NCI-H510A treated with DMSO at 0.1 percent for 48 hours (cell line): ENCODE measurements at places on chromosomes 2 and 18.

GRCh38 chr2:53403792-53404413 lies 363.7 kb upstream of the CHAC2 start:
- DNase-seq, result no peak

DNA sequence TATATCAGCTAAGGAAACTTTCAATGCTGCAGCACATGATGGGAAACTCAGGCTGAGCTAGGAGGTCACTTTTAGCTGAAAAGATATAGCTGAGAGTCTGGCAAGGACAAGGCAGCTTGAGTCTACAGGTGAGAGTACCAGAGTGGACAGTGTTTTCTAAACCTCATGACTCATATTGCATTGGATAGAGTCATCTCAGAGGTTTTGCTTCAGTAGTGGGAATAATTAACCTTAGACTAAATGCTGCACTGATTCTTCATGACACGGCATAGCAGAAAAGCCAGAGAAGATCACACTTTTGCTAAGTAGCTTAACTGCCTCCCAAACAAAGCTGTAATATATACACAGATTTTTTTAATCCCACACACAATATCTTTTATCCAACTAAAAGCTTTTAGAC lies 865.0 kb upstream of the CDH2 start:
- DNase-seq, result no peak

DNA sequence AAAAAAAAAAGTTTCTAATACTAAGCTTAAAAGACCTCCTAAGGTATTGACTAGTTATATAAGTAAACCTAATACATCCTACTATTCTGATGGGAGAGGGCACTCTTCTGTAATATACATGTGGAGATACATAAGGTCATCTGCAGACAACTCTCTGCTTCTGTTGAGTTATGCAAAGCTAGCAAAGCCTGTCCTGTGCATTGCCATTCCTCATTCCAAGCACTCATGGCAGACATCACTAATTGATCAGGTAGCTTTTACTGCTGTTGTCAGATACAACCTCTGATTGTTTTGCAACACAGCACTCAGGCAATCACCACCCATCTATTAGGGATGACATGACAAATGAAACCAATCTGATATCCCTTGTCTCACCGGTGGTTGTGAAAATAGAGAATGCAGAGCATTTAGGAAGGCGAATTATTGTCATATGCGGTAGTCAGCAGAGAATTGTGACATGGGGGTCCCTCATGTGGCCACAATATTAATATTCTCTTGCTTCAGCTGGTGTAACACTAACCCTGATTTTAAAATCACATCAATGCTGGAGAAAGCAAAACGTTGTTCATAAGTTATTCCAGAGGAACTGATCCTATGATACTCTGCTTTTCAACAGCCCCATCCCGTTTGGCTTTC lies 416.5 kb upstream of the GYPC start:
- no peak for DNase-seq

DNA sequence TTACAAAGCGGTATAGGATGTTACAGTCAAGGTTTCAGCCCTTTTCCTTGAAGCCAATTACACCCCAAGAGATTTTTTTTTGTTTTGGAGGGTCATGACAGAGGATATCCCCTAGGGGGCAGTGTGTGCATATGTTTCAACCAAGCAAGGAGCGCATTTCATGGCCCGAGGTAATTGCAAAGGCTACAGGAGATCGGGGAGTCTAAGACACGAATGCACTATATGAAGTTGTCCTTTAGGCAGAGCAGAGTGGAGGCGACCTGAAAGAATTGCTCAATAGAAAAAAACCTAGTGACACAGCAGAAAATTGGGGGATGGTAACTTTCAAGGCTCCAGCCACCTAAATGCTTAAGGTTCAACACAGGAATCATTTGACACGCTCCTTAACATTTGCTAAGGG lies 219.8 kb upstream of the PARD3B start:
- DNase-seq, result peak; percentile 82

- DNase-seq, result no peak
Observed at GRCh38 chr2:10390369-10390801, 57.7 kb downstream of the ODC1 start.

- DNase-seq, result no peak
Observed at GRCh38 chr2:240876475-240877251, 8.0 kb downstream of the AGXT start.

GRCh38 chr18:70374154-70374553 lies 85.3 kb downstream of the SOCS6 start:
- DNase-seq, result no peak

DNA sequence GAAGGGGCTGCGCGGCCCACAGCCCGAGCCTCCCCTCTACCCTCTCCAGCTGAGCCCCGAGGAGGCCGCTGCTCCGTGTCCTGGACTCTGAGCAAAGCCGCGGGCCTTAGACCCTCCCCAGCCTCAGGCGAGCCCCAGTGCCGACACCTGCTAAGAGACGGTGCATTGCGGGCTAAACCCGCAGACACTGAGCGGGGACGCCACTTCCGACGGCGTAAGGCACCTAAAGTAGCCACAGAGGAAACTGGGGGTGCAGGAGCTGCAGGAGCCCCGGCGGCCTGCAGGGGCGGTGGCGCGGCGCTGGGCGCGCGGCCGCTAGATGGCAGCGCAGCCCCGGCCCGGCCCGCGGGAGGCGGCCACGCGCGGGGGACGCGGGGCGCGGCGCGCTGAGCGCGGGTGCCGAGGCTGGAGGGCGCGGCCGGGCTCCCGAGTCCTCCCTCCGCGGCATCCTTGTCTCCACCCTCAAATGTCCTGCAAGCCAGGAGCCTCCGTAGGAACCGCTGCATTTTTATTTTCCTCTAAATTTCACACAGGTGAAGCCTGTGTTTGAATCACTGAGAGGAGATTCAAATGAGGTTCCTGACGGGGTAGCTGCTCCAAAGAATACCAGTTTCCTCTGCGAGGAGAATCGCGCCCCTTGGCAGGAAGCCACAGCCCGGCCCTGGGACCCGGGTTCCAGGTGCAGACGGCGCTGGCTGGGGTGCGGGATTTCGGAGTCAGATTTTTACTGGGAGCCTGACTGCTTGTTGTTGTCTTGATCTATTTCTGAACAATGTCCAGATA lies 650.5 kb downstream of the GALR1 start:
- peak; percentile 92 for DNase-seq

- peak; percentile 81 for DNase-seq
Observed at GRCh38 chr2:45823723-45824206, 172.3 kb downstream of the PRKCE start.

DNA sequence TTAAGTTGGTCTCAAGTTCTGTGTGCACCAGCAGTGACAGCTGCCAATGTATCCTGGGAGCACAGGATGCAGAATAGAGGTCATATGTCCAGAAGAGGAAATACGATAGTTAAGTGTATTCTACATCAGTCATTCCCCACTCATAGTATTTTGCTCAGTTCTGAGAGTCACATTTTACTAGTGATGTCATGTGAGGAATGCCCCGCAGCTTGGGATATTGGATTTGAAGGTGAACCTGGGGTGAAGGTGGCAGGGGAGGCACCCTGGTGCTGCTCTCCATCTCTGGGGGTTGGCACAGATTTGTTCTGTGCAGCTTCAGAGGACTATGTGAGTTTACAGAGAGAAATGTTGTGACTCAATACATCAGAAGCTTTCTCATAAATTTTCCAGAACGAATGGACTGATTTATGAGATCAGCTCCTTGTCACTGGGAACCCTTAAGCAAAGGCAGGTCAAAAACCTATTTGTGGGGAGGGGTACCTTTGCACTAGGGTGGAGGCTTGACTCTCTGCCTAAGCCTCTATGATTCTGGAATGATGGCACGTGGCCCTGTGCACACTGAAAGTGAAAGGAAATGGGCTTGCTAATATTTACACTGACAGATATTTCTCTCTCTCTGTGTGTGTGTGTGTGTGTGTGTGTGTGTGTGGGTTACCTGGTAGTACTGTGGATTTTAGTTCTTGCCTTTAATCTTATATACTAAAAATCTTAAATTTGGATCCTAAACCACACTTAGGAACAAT lies 95.9 kb downstream of the NEB start:
- DNase-seq, result no peak

GRCh38 chr2:66915237-66915636 lies 480.3 kb downstream of the MEIS1 start:
- DNase-seq, result no peak

DNA sequence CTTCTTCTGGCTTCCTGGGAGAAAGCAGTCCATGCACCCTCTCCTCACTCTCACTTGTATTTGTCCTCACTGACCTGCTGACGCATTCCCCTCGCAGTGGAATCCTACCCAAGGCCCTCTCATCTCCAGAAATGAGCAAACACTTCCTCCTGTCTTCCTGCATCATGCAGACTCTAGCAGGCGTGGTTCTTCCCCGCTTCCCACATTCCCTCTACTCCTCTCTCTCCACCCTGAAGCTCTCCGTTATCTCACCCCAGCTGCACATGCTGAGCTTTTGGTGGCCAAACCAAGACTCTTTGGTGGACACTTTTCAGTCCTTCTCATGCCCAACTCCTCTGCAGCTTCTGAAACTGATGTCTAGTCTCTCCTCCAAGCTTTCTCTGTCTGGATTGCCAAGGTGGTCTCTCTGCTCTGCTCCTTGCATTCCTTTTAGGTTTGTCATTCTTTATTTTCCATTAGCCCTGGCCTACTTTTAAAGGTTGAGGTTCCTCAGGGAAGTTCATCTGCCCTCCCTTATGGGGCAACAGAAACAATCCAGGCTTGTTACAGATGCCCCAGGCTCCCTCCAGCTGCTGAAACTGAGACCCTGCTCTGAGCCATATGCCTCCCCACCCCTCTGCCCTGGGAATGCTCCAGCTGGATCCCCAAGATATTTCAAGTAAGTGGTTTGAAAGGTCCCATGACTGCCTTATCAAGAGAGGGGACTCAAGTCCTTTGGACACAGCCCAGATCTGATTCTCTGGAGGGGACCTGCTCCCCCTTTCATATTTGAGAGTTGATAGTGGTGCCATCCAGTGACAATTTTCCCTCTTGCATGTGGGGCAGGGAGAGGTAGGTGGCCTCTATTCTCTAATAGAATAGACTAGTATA lies 835 bp upstream of the IL18RAP start:
- DNase-seq, result no peak

GRCh38 chr2:170201734-170202393 lies 23.9 kb downstream of the MYO3B start:
- DNase-seq, result no peak

- no peak for DNase-seq
Observed at GRCh38 chr2:190451561-190452176, 43.5 kb downstream of the MFSD6 start.
